ENCODE measurements at places on chromosomes 1 and 21.

DNA sequence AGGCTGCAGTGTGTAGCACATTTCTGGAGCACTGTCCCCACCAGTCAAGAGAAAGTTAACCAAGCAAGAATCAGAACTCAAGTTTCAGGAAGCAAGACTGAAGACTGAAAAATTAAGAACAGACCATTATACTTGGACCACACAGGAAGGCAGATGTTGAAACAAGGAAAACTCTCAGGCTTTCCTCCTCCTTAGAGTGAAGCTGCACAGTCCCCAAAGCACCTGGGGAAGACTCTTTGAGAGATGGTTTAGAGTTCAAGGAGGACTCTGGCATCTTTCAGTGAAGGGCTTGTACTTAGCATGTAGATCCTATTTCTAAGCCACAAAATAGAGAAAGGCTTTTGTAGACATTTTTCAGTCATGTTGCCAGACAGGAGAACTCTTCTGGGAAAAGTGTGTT, 113.7 kb upstream of the KCTD3 start:
- no peak for DNase-seq

GRCh38 chr1:110058591-110058990, 11.9 kb downstream of the ALX3 start:
- DNase-seq = no peak

- no peak for DNase-seq
These were observed 11.5 kb downstream of the HIPK1 start for GRCh38 chr1:113940365-113941244.

DNA sequence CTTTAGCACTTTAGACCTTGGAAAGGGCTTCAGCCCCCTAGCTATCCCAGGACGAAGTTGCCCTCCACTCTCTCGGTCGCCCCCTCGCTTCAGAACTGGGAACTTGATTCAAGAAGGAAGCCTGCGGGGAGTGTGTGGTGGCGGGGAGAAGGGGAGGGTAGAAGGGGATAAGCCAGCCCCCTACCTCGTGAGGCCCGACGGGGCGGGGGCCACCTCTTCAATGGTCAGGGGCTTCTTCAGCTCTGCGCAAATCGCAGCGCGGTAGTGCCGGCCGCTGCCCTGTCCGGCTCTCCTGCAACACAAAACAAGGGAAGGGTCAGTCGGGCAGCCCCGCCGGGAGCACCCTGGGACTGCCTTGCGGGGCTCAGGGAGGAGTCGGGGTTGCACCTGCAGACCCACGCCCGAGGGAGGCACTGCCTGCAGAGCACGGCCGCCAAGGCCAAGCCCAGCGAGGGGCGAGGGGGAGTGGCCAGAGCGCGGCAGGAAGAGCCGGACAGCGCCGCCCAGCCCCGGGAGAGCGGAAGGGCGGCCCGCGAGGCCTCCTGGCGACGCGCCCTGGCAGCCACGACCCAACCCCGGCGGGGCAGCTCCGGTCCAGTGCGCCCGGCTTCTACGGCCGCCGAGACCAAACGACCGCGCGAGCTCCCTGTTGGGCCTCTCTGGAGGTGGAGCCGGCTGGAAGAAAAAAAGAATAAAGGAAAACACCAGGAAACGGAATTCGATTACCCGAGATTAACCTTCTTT, 56.2 kb upstream of the RASAL2 start:
- no peak for DNase-seq

Measured in NCI-H1930 (cell line).